ENCODE measurements at places on chromosomes 16 and 17.

DNA sequence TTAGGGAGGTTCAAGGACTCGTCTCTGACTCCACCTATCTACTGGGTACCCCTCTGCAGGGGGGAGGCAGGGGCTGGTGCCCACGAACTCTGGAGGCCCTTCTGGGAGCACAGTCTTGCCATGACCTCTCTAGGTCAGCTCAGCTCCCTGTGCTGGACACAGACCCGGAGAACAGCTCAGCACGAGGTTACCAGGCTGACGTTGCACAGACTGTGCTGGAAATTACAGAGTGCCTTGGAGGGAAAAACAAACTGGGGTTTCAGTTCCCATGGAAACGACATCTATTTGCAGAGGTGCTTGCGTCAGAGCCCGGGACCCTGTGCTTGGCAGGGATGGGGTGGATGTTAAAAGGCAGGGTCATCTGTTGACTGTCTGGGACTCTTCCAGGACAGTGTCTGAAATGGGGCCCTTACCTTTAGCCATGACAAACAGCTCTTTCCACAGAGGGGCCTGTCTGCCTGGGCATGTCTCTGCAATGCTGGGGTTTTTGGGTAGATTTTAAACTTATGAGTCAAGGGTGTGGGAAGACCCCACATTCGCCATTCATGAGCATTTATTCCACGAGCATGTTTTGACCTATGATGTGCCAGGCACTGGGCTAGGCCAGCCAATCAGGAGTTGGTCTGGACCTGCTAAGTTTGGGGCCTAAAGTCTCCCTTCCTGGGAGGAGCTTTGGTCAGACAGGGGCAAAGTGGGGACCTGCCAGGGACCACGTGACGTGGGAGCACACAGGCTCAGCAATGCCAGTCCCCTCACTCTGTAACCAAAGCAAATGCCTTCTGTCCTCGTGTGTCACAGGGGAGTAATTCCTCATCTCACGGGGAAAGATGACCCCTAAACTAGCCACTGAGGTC lies 22.5 kb downstream of the CCR7 start:
- DNase-seq: peak; percentile 76

DNA sequence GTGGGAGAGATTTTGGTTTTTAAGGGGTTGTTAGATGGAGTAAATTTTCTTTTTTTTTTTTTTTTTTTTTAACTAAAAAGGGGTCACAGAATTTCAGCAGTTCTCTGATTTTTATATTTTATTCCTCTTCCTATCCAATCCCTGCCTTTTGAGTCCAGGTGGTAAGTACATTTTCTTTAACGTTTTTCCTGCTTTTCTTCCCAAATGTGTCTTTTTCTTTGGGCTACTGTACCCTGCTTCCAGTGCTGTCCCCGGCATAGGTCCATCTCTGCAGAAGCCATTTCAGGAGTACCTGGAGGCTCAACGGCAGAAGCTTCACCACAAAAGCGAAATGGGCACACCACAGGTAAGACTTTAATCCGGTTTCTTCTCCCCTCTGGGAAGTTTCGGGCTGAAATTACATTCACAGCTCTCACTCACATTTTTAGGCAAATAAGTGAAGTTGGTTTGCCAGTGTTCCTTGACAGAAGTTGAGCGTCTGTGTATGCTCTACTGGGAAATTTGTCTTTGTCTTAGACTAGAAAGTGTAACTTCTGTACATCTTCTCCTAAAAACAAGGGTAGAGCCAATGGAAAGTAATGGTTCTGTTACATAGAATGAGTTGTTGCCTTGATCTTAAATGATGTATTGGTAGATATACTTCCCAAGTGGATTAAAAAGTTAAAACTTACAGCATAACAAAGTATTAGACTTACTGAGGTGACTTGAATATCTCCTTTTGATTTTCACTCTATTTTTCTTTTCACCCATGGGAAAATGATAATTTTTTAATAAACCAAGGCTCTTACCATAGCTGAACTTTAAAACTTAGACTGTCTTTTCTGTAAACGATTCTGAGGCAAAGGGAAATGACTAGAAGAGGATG lies 54.5 kb downstream of the TUBD1 start:
- no peak for DNase-seq

DNA sequence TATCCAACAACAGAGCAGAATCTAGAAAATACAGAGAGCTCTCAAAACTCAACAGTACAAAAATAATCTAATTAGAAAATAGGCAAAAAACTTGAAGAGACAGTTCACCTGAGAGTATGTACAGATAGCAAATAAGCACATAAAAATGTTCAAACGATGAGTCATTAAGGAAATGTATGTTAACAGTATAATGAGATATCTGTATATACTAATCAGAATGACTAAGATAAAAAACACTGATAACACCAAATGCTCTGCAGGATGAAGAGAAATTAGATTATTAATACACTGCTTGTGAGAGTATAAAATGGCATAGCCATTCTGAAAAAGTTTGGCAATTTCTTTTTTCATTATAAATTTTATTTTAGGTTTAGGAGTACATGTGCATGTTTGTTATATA lies 1307.6 kb upstream of the GOT2 start:
- no peak for DNase-seq

DNA sequence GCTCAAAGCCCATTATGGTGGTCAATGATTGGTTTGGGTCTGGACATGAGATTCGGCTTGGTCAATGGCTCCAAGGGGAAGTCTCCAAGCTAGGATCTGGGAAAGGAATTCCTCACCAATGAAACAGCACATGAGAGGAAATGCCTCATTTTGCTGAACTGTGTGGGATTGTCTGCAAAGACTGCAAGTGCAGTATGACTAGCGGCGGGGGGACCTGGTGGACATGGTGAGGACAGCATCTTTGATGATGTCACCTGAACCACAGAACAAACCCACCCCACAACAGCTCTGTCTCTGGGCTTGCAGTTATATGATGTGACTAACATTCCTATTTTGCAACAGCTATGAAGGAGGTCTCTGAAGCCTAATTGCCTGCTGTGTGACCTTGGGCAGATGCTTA lies 50.6 kb upstream of the NKD1 start:
- peak; percentile 24 for DNase-seq

GRCh38 chr17:33924104-33924503 lies 331.0 kb upstream of the CCL2 start:
- DNase-seq: no peak

DNA sequence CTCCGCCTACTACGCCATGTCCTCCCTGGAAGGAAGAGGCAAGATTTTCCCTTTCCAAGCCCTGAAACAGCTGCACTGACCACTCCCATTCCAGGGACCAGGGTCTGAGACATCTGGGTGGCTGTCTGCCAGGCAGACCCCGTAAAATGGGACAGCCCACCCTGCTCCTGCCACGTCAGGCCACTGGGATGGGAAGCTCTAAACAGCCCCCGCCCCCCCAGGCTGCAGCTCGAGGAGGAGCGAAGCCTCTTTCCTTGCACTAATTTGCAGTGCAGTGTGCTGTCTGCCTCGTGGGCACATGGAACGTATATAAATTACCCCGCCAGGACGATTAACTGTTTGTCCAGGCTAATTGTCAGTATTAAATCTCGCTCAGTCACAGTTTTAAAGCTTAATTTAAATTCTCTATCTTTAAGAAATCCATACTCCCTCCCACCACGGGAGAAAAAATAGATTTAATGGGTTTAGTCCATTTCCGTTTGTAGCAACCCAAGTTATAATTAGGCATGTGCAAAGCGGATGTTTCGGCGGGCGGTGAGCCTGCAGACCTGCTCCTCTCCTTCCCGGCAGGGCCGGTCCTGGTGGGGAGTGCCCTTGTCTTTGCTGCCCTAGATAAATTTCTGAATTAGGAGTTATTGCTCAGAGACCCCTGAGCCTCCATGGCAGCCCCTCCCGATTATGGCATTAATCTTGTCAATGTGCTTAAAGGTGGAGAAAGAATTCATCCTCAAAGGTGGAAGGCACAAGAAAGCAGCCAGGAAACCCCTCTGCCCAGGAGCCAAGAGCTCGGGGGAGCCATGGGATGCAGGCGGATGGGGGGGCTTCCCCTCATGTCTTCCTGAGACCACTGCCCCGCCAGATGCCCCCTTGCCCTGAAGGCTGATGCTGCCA lies 268.0 kb upstream of the TNRC6C start:
- DNase-seq: no peak

DNA sequence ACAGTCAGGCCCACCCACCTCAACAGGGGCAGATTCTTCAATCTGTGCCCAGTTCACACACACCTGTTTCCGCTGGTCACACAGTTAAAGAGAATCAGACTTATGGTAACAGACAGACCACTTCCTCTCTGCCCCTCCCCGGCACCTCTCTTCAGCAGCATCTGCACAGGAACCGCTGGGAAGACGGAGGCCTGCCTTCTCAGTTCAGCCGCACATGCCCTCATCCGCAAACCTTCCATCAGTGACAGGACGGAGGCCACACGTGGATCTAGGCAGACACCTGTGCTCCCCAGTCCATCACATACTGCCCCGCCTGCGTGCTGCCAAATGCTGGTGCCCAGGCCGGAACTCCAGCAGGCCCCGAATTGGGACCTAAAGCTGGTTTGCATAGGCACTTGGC lies 10.3 kb downstream of the PHB1 start:
- no peak for DNase-seq

DNA sequence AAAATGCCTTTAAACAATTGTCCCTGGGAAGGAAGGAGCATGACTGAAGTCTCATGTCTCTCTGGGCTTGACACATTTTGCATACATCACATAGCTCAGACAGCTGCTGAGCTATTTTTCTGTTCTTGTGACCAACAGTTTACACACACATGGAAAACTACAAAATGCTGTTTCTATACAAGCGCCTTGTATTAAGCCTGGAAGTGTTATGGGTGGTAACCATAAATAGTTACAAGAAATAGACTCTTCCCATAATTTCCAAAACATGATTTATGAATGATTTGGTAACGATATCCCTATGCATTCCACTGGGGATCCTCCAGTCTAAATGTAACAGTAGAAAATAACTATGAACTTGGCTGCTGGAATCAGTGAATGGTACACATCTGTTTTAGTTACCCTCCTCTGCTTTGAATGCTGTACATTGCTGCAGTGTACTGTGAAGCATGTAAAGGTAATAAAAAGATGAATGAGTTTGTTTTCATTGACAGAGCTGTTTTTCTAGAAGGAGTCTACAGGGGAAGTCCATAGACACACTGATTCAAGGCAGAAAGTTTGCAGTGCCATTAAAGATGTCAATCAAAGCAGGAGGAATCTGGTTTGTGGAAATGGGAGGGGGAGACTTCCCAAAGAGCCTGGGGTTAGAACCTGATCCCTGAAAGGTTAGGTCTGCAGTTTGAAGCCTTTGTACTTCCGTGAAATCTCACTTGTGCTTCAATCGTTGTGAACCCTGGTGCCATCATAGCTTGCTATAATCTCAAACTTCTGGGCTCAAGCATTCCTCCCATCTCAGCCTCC lies 5.0 kb downstream of the ACSF2 start:
- DNase-seq: no peak

DNA sequence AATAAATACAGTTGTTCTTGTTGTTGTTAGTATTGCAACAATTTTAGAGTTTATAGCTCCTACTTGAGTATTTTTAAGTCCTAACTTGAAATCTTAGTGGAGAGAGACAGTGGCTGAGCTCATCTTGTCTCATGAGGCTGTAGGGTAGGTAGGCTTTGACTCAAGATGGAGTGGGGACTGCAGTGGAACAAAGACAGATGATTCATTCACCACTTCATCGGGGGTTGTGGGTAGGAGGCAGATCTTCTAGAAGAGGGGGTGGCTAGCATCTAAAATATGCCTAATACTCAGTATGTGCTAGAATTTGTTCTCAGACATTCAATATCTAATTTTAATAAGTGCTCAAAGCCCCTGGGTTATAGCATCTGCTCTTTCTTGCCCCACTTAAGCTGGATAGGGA lies 13.1 kb upstream of the MMD start:
- DNase-seq: no peak

GRCh38 chr17:1834380-1835149 lies 4.8 kb downstream of the RPA1 start:
- DNase-seq: no peak

- DNase-seq: peak; percentile 90
Measured at GRCh38 chr17:39231591-39232551, 6.1 kb upstream of the STAC2 start.

DNA sequence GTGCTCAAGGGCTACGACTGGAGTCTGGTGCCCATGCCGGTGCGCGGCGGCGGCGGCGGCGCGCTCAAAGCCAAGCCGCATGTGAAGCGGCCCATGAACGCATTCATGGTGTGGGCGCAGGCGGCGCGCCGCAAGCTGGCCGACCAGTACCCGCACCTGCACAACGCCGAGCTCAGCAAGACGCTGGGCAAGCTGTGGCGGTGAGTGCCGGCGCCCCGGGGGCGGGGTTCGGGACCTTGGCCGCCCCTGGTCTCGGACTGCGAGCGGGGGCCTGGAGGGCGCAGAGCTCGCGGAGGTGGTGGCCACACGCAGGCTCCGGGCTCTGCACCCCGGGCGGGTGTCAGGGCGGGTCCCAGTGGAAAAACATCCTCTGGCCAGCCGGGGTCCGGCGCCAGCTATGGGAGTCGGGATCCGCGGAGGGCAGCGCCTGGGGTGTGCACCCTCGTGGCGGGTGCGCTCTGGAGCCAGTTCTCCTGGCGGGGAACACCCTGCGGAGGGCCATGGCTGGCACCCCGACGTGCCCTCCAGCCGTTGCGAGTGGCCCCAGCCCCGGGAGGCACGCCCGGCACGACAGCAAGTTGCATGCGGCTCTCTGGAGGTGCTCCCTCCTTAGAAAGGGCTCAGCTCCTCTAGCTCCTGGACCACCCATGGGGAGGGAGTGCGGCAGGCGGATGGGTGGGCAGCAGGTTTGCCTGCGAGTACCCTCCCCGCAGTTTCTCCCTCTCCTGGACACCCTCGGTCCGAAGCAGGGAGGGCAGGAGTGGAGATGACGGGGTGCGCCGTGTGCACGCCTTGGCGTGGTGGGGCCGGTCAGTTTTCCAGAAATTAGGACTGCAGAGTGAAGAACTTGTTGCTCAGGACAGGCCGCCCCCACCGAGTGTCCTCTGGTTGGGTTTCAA lies 824 bp downstream of the SOX8 start:
- no peak for DNase-seq

- DNase-seq: peak; percentile 68
Measured at GRCh38 chr16:4179020-4179419, 62.8 kb upstream of the ADCY9 start.

DNA sequence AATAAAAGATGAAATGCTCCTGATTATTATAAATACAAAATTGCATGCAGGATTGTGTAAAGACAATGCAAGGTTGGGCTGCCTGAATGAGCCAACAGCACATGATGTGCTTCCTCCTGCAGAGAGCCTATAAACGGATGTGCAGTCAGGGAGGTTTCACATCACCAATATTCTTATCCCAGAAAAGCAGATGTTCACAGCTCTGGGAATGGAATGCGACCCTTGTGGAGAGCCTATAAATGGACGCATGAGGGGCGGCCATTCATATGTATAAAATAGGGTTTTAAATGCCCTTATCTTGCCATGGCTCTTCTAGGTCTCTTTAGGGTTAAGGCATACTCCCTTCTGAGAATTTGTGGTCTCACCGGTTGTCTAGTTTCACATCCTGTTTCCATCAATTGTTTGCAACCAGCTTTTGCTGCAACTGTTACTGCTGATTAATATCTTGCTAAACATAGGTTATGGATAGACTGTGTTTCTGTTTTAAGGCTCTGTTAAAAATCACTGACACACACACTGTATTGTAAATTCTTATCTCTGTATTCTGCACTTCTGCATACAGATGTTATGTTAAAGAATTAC lies 31.9 kb downstream of the SLFN11 start:
- DNase-seq: no peak

GRCh38 chr17:45584092-45585036 lies 93.8 kb upstream of the PLEKHM1 start:
- DNase-seq: peak; percentile 26

All from GM03348 (cell line).